CD4-positive, alpha-beta T cell treated with Interleukin-6 for 4 hours (primary cell): ENCODE measurements at places on chromosomes 3 and 15.

DNA sequence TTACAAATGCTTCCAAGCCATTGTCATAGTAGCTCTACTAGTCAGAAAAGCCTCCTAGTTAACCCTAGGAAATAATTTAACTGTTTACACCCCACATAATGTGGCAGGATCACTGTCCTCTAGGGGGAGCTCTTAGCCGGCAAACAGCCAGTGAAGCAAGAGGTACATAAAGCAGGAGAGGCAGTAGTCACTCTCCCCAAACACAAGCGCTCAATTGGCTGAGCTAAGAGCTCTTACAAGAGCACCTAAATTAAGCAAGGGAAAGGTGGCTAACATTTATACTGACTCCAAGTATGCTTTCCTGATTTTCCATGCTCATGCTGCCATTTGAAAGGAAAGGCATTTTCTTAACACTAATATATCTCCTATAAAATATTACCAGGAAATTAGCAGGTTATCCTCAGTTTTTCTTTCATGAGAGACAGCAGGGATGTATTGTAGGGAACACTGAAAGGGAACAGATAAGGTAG, 37.6 kb downstream of the NCEH1 start:
- DNase-seq, result peak; percentile 56

DNA sequence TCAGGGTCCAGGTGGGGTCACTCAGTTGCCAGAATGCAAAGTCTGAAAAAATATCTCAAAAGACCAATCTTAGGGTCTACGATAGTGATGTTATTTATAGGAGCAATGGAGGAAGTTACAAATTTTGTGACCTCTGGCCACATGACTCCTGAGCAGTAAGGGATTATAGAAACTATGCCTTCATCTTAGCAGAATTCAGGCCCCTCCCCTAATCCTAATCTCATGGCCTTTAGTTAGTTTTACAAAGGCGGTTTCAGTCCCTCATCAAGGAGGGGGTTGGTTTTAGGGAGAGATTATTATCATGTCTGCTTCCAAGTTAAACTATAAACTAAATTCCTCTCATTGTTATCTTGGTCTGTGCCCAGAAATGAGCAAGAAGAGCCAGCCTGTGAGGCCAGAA, 5.9 kb upstream of the DCP1A start:
- no peak for DNase-seq

GRCh38 chr15:64905119-64905831, 6.4 kb upstream of the ANKDD1A start:
- DNase-seq, result peak; percentile 87

GRCh38 chr15:93088200-93088980, 621 bp downstream of the RGMA start:
- DNase-seq, result peak; percentile 4

DNA sequence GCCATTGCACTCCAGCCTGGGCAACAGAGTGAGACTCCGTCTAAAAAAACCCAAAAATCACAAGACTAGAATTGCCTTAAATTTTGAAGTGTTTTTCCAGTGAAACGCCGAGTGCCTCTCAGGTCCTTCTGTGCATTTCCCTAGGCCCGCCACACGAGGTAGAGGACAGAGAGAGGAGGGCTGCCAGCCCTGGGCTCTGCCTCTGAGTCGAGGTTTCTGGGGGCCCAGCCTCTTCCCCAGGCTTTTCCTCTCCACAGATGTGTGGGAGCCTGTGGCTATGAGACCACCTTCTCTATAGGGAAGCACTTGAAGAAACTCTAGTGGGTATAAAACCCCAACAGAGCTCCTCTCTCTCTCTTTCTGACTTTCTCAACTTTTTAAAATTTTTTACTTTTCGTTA, 10.9 kb upstream of the EHD4 start:
- no peak for DNase-seq

- DNase-seq, result no peak
Measured at GRCh38 chr3:14295037-14295436, 107.4 kb upstream of the SLC6A6 start.

GRCh38 chr3:143511174-143511879, 336.9 kb downstream of the SLC9A9 start:
- DNase-seq, result no peak

DNA sequence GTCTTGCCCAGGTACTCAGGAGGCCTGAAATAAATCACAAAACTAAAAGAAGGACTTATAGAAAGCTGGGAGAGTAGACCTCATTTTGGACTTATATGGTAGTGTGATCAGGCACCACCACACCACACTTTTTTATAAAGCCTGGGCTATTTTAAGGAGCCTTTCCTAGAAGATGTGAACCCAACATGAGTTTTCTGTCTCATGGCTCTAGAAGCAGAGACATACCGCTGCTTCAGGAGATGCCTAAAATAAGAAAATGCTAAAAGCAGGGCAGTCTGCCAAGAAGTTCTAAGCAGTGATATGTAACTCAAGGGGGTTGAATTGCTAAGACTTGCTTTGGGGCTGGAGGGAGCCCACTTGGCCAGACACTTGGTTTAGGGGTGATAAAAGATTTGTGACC, 49.6 kb downstream of the SUMF1 start:
- no peak for DNase-seq

GRCh38 chr3:107271787-107272387, 105.4 kb upstream of the CCDC54 start:
- no peak for DNase-seq
